ENCODE measurements at places on chromosomes 2 and 18.

DNA sequence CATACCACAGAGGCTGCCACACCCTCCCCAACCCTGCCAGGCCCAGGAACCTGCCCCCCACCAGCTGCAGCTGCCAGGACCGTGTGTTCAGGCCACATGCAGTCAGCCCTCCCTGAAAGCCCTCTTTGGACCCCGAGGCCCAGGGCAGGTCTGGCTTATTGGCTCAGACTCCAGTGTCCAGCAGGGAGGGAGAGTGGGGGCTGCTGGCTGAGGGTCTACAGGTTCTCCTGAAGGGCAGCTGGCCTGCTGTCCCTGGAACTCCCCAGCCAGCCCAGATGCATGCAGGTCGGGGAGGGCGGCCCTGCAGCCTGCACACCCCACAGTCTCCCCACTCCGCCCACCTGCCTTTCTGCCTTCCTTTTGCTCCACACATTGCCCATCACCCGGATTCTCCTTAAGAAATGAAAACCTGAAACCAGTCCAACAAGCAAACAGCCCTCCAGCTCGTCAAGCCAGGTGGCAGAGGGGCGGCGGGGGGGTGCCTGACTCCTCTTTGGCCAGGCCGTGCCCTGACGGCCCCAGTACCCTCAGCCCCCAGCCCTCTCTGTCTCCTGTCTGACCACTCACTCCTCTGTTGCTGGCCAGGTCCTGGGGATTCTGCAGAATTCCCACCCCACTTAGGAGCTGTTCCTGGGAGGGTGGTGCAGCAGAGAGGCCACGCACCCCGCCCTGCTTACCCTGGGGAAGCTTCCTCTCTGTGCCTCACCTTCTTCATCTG is 18.0 kb downstream of the GPR35 start:
- no peak for DNase-seq

DNA sequence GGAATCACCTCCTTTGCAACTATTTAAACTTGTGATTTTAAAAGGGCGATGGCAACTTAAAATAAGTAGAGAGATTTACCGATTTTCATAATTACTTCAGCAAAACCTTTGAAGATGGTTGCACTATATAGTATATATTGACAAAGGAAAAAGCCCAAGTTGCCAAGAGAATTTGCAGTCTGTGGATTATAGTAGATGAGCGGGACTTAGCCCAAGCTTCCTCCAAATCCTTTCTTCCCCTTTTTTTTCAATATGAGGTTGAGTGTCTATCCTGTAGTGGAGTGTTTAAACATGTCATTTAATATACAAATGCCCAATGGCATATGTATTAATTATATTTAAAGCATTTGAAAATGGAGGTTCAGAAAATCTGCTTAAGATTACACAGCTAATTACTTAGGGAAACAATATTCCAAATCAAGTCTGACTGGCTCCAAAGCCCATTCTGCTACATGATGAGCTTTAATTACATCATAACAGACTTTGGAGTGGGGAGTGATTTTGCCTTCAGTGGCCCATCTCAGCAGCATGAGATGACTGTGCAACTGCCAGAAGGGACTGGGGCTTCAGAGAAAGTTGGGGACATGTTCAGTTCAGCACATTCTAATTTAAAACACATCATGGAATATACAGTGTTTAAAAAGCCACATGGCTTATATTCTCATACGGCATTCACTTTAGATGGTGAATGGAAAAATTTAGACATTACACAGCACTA is 73.2 kb downstream of the COL3A1 start:
- DNase-seq: no peak

GRCh38 chr18:78296166-78296565 is 683.5 kb upstream of the SALL3 start:
- DNase-seq: no peak

GRCh38 chr18:44331656-44332570 is 348.8 kb upstream of the SETBP1 start:
- DNase-seq: no peak

DNA sequence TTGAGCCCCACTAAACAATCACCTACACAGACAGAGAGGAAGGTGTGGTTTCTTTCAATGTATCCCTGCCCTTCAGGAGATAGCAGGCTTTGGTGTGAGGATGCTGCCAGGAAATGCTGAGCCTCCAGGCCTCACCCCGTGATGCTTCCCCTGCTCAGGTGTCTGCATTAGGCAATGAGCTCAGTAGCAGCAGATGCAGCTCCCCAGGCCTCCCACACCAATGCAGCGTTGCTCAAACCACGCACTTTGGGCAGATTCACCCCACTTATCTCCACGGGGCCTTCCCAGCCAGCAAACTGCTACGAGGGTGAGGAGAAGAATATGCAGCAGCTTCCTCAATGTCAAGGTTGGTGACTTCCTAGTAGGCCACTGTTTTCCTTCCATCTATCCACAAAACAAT is 229.3 kb upstream of the PXDN start:
- DNase-seq: no peak

- no peak for DNase-seq
These were observed 213.8 kb upstream of the HAAO start for GRCh38 chr2:43005975-43006833.

- peak; percentile 17 for DNase-seq
These were observed 300.9 kb downstream of the PHLPP1 start for GRCh38 chr18:63016270-63016669.

DNA sequence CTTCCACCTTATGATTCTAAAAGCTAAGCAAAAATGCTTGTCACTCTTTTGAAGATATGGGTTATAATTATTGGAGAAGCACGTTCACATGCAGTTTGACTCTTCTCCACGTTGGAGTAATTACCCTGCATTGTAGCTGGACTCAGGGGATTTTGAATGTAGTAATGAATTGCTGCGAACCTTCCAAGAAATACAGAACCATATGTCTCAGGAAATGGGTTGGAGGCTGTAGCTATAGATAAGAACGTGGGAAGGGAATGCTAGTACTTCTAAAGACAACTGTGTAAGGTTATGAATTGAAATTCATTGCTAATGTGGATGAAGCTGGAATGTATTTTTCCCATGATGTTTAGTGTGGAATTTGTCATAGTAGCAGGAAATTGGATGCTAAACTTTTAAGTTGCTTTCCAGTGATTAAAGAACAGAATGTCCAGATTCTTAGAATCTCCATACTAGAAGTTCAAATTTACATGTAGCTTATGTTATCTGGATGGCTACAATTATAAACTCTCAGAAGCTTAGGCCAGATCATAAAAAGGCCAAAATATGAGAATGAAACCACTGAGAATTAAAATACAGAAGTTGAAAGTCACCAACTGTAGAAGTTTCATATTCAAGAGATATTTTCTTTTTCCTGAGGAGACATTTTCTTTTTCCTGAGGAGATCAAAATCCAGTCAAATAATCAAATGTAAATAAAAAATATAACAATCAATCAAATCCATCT is 27.3 kb upstream of the SPOPL start:
- no peak for DNase-seq

DNA sequence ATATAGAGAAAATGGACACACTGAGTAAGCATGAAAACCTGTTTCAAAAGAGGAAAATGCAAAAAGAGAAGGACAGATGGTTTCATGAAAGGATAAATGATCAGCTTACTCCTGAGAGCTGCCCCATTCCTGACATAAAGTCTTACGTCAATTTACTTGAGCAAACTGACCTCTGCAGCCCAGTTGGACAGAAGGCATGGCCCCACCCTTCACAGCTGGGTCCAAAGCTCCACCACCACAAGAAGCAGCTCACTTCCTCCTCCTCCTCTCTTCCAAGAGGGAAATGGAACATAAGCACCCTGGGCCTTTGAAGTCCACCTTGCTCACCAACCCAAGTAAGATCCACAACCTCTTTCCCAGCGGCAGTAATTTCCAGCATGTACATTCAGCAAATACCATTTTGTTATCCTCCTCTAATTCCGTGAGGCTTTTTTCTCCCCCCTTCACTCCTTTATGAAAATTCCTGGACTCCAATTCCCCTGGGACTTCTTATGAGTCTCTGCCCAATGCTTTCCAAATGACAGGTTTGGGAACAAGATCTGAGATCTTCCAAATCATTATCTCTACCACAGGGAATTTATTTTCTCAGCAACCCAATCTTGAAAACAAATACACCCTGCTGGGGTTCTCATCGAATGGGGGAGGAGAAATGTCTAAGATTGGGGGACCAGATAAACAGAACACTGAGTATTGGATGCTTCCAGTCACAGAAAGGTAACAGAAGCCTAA is 10.1 kb downstream of the COL4A4 start:
- no peak for DNase-seq

GRCh38 chr2:236874866-236875481 is 210.7 kb upstream of the COPS8 start:
- no peak for DNase-seq

GRCh38 chr2:151632993-151633565 is 101.2 kb downstream of the NEB start:
- no peak for DNase-seq

GRCh38 chr2:75459565-75460310 is 101.0 kb downstream of the EVA1A start:
- no peak for DNase-seq

DNA sequence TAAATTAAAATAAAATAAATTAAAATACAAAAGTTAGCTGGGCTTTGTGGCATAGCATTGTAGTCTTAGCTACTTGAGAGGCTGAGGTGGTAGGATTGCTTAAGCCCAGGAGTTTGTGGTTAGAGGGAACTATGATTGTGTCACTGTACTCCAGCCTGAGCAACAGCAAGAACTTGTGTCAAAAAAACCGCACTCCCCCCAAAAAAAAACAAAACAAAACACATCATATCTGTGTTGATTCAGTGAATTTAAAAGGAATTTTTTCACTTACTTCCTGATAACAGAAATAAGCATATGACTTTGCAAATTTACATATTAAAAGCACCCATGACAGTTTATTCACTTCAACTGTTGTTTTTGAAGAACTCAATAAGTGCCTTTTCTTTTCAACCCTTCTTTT is 68.1 kb upstream of the PELI1 start:
- no peak for DNase-seq

DNA sequence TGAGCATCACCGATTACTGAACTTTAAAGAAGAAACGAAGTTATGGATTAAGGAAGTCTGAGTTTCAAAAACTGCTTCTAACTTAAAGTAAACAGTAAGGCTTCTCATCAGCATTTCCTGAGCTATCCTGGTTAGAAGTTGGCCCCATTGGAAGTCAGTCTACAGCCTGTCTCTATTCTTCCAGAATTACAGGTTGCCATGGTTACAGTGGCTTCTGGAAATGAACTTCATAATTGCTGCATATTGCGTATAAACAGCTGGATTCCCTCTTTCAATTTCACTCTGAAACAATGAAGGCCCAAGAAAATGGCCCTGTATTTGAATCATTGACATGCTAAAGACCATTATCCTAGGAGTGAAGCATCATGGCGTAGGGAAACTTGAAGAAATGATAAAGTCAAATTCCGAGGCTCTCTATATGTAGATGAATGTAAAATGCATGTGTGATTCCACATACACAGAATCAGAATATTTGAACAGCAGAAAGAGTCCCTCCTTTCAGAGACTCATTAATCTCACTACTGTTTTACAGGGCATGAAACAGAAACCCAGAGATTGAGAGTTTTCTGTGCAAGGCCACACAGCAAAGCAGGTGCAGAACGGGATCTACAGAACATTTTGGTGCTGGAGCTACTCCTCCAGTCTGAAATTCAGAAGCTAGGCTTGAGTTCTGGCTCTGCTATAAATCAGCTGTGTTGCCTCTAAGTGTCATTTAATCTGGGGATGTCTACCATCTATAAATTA is 856.4 kb upstream of the CELF4 start:
- DNase-seq: no peak

GRCh38 chr2:164127971-164128527 is 392.2 kb upstream of the FIGN start:
- no peak for DNase-seq

DNA sequence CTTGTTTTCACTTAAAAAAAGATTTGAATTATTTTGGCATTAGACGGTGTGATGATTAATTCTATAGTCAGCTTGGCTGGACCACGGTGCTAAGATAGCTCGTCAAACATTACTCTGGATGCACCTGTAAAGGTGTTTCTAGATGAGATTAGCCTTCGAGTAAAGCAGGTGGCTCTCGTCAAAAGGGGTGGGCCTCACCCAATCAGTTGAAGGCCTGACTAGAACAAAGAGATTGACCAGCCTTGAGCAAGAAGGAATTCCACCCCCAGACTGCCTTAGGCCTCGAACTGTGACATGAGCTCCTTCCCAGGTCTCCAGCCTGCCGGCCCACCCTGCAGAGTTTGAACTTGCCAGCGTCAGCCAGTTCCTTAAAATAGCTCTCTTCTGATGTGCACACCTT is 73.4 kb downstream of the TWIST2 start:
- no peak for DNase-seq

DNA sequence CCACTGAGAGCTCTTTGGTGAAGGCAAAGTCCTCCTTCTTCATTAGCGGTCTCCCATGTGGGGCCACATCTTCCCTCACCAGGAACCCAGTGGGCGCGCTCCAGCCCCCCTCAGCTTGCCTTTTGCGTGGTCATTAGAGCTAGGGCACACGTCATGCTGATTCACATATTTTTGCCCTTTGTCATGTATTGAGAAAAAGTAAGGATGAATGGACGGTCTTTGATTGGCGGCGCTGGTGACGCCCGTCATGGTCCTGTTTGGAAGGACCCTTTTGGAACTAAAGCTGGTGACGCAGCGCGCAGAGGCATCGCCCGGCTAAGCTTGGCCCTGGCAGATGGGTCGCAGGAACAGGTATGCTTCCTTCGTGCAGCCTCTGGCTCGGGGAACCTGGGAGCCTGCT is 3.1 kb downstream of the SLC14A1 start:
- DNase-seq: no peak

GRCh38 chr2:229650901-229651300 is 63.5 kb downstream of the DNER start:
- no peak for DNase-seq
